ENCODE measurements at places on chromosomes 5 and 9.

GRCh38 chr5:32190095-32190494, 16.0 kb upstream of the GOLPH3 start:
- no peak for DNase-seq

GRCh38 chr9:3124001-3124400, 280.1 kb upstream of the PUM3 start:
- no peak for DNase-seq

- DNase-seq: no peak
Observed at GRCh38 chr5:16589658-16590057, 27.1 kb downstream of the RETREG1 start.

DNA sequence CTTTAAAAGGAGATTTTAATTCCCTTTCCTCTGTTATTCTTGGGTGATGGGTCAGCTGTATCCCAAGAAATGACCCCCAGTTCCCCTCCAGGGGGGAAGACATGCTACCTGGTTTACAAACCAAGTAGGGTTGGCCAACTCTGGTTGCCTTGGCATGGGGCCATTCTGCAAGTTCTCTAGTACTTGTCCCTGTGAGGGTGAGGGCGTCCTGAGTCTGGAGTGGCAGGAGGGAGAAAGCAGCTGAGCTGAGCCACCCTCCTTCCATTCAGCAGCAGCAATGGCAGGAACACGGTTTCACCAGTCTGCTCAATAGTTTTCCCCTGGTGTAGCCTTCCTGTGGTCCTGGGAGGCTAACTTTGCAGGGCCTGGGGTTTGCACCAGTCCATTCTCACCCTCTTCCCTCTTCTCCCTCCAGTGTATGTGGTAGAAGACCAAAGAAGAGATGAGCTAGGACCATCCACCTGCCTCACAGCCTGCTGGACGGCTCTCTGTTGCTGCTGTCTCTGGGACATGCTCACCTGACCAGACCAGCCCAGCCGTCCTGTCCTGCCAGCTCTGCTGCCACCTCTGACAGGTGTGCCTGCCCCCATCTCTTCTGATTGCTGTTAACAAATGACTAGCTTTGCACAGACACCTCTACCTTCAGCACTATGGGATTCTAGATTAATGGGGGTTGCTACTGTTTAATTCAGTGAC, 59.9 kb downstream of the PFDN1 start:
- no peak for DNase-seq

DNA sequence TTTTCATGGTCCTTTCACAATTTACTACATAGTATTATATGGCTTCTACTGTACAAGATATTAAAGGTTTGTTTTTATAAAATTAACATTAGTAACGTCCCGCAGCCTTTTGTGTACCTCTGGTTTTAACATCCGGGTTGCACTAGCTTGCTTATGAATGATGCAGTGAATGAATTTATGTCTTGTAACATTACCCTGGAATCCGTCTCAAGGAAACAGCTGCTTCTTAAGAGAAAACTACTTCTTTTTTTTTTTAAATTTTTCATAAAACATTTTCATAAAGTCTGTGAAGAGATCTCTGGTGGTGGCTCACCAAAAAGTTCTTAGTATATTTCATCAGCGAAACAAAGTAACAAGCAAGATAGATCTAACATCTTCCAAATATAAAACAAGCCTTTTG, 23.6 kb downstream of the MARCHF3 start:
- no peak for DNase-seq

DNA sequence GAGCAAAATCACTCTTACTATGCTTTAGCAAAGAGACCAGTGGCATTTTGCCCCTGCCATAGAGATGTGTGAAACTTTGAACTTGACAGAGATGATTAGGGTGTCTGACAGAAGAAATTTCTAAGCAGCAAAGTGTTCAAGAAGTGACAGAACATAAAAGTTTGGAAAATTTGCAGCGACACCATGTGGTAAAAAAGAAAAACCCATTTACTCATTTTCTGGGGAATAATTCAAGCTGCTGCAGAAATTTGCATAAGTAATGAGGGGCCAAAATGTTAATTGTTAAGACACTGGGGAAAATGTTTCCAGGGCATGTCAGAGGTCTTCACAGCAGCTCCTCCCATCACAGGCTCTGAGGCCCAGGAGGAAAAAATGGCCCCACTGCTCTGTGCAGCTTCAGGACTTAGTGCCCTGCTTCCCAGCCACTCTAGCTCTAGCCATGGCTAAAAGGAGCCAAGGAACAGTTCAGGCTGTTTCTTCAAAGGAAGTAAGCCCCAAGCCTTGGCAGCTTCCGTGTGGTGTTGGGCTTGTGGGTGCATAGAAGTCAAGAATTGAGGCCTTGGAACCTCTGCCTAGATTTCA, 6.1 kb upstream of the AP3B1 start:
- no peak for DNase-seq

GRCh38 chr5:56094579-56095361, 100.0 kb upstream of the IL6ST start:
- no peak for DNase-seq

- no peak for DNase-seq
Observed at GRCh38 chr5:1649554-1649953, 125.8 kb upstream of the LPCAT1 start.

- DNase-seq: no peak
Observed at GRCh38 chr5:169521366-169521983, 62.1 kb upstream of the SPDL1 start.

GRCh38 chr9:105157171-105157583, 87.3 kb upstream of the SLC44A1 start:
- no peak for DNase-seq

DNA sequence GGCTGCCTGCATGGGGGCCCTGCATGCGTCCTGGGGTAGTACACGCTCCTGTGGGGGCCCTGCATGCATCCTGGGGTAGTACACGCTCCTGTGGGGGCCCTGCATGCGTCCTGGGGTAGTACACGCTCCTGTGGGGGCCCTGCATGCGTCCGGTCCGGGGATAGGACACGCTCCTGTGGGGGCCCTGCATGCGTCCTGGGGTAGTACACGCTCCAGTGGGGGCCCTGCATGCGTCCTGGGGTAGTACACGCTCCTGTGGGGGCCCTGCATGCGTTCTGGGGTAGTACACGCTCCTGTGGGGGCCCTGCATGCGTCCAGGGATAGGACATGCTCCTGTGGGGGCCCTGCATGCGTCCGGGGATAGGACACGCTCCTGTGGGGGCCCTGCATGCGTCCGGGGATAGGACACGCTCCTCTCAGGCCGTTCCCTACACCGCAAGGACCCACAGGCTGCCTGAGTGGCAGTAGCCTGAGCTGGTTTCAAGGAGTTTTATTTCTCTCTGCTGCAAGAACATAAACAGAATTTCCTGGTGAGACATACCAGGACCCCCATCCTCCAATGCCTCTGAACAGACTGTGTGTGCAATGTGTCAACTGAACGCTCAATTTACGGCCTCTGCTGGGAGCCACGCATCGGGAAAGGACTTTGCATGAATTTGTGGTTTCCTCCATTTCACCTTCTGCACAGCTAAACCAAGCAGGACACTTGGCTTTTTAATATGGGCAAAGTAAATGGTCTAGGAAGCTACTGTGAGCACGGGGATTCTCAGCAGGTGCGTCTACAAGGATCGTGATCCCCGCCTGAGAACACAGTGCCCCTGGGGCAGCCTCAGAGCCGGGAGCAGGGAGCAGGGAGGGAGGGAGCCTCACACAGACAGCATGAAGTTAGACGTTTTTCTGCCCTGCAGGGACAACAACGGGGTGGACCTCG, 48.9 kb upstream of the CLPTM1L start:
- no peak for DNase-seq

GRCh38 chr9:94700445-94700844, 26.1 kb upstream of the AOPEP start:
- no peak for DNase-seq

DNA sequence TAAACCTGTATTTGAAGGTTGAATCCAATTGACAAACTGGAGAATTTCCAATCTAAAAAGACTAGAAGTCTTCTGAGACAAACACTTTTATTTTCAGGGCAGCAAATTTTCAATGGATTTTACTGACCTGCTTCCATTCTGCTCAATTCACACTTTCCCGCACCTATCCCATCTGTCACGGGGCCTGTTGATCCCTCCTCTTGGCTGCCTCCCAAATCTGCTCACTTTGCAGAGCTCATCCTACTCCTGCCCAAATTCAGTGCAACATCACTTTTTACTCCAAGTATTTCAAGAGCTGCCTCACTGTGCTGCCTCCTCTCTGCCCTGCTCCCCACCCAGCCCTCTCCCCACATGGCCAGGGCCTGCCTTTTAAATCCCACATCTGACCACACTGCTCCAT, 35.1 kb downstream of the GOLM1 start:
- no peak for DNase-seq

DNA sequence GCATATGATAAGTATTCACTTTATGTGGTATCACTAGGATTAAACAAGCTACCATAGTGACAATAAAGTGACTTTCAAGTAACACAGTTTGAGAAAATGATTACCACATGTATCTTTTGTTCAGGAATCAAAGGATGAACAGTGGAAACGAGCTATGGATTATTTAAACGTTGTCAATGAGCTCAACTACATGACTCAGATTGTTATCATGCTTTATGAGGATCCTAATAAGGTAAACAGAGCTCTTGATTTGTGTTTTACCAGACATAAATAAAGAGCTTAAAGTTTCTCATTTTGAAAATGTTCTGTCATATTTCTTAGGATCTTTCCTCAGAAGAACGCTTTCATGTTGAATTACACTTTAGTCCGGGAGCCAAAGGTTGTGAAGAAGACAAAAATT, 57.4 kb downstream of the PPIP5K2 start:
- no peak for DNase-seq

DNA sequence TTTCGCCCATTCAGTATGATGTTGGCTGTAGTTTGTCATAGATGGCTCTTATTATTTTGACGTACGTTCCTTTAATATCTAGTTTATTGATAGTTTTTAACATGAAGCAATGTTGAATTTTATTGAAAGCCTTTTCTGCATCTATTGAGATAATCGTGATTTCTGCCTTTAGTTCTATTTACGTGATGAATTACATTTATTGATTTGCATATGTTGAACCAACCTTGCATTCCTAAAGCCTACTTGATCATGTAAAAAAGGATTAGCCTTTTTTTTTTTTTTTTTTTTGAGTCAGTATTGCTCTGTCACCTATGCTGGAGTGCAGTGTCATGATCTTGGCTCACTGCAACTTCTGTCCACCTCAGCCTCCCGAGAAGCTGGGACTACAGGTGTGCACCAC, 25.1 kb downstream of the ITK start:
- no peak for DNase-seq

- no peak for DNase-seq
Observed at GRCh38 chr5:96321345-96321744, 111.7 kb downstream of the PCSK1 start.

GRCh38 chr5:142955628-142956027, 185.5 kb downstream of the ARHGAP26 start:
- DNase-seq: no peak

DNA sequence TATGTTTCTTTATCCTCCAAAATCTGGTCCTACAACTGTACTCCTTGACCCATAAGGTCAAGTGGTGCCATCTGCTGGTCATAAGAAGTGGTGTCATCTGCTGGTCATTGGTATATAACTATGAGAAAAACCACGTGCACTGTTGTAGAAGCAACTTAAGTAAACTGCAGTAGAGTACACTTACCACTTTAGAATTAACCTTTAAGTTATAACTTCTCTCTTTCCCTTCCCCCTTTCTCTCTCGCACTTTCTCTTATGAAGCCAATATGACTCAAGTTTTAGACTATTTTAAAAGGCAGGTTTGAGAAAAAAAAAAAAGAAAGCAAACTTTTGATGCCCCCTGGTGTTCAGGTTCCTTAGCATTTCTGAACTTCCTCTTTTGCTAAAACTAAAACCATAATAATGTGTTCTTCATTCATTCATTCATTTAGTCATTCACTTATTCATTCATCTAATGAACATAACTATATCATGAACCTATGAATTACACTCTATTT, 12.8 kb upstream of the MTAP start:
- DNase-seq: peak; percentile 70

GRCh38 chr5:448061-448765, 5.2 kb downstream of the EXOC3 start:
- DNase-seq: no peak

DNA sequence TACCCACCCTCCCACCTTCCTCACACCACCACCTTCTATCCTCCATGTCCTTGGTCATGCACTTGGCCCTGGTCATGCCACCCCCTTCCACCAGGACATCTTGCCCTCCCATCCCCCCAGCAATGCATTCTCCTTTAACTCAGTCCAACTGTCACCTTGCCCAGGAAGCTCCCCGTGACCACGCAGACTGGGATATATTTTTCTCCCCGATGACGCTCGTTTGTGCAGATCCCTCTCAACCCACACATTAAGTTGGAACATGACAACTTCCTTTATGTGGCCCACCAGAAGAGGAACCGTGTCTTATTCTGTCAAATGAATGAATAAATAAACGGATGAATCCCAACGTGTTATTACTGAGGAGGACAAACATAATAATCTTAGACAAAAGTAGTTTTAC, 82.8 kb upstream of the TAS2R1 start:
- DNase-seq: no peak

DNA sequence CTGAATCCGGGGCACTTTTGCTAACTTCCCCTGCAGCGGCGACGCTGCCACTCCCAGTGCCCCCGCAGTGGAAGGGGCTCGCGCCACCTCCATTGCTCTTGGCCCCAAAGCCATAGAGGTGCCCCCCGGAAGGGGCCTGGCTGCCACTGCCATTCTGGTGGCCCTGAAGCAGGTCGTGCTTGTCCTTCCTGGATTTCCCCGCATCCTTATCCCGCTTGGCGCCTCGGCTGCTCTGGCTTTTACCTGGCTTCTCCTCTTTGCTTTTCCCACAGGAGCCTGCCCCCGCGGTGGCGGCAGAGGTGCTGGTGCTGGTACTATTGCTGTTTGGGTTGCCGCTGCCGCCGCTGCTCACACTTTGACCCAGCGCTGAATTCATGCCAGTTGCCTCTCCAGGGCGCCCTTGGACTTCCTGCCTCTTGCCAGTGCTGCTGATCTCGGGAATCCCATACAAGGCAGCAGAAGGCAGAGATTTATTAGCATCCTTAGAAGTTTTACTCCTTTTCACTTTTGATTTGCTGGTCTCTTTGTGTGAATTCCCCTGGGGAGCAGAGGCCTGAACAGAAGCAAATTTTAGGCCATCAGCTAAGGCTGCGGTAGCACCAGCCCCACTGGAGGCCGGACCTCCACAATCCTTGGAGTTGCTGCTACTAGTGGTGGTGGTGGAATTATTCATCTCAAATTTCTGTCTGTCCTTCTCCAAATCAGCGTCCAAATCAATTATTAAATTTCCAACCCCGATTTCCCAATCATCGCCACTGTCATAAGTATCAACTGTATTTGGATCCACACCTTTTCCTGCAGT, 2.1 kb downstream of the ZNF608 start:
- no peak for DNase-seq
